Left kidney (tissue), 8 donors: ENCODE measurements at places on chromosomes 2 and 18. TPM values are rescaled to one million over a fixed set of nuclear protein-coding genes. Genes with fewer than 3 reads are reported as not detected.

UPP2 gene
- 11.2 TPM for polyA plus RNA-seq

ANKRD30BL gene
- polyA plus RNA-seq = 0.85 TPM

COL4A3 gene
- polyA plus RNA-seq = 79.8 TPM

SKA1 gene
- polyA plus RNA-seq = 10.0 TPM

MYOM1 gene
- 8.3 TPM for polyA plus RNA-seq

LYG2 gene
- 1.0 TPM for polyA plus RNA-seq

LRRTM1 gene
- 19.8 TPM for polyA plus RNA-seq

GALR1 gene
- polyA plus RNA-seq = 0.15 TPM

PROC gene
- polyA plus RNA-seq = 3.6 TPM

CD8B2 gene
- 0.23 TPM for polyA plus RNA-seq

SNED1 gene
- polyA plus RNA-seq = 8.2 TPM

B3GNT7 gene
- polyA plus RNA-seq = 3.1 TPM

ITGB6 gene
- 16.7 TPM for polyA plus RNA-seq

KYNU gene
- polyA plus RNA-seq = 5.3 TPM

FHOD3 gene
- 42.4 TPM for polyA plus RNA-seq

RAD51AP2 gene
- 0.38 TPM for polyA plus RNA-seq

CHRNG gene
- polyA plus RNA-seq = 1.5 TPM

UXS1 gene
- 73.5 TPM for polyA plus RNA-seq

RASGRP3 gene
- polyA plus RNA-seq = 19.6 TPM

CKAP2L gene
- polyA plus RNA-seq = 20.9 TPM

CNTNAP5 gene
- 0.03 TPM for polyA plus RNA-seq

CABYR gene
- 13.0 TPM for polyA plus RNA-seq

KIF5C gene
- polyA plus RNA-seq = 5.5 TPM

SULT1C2 gene
- 89.6 TPM for polyA plus RNA-seq

LHCGR gene
- 0.37 TPM for polyA plus RNA-seq

EVX2 gene
- polyA plus RNA-seq = not detected

SALL3 gene
- polyA plus RNA-seq = 9.6 TPM

SLC16A14 gene
- 7.9 TPM for polyA plus RNA-seq

ATP5MC3 gene
- 329 TPM for polyA plus RNA-seq

CCBE1 gene
- polyA plus RNA-seq = 31.5 TPM

TANC1 gene
- 64.8 TPM for polyA plus RNA-seq

MBD1 gene
- 71.3 TPM for polyA plus RNA-seq

SGO2 gene
- polyA plus RNA-seq = 21.8 TPM

RFTN2 gene
- 19.0 TPM for polyA plus RNA-seq

UGT1A10 gene
- not detected for polyA plus RNA-seq

EFHD1 gene
- 55.4 TPM for polyA plus RNA-seq

CDK15 gene
- 1.4 TPM for polyA plus RNA-seq

LRATD1 gene
- 21.1 TPM for polyA plus RNA-seq

NRP2 gene
- 63.7 TPM for polyA plus RNA-seq

KCNIP3 gene
- 17.7 TPM for polyA plus RNA-seq

MAPK4 gene
- 8.9 TPM for polyA plus RNA-seq

KHK gene
- polyA plus RNA-seq = 47.9 TPM

IGFBP5 gene
- 251 TPM for polyA plus RNA-seq

DSG4 gene
- not detected for polyA plus RNA-seq

TAF1B gene
- polyA plus RNA-seq = 38.7 TPM

MPHOSPH10 gene
- polyA plus RNA-seq = 55.8 TPM

RPL37A gene
- 1,889 TPM for polyA plus RNA-seq

STARD6 gene
- not detected for polyA plus RNA-seq

ZSWIM2 gene
- polyA plus RNA-seq = not detected

AGXT gene
- polyA plus RNA-seq = 0.12 TPM

DHX57 gene
- polyA plus RNA-seq = 59.9 TPM

TUBA4B gene
- 0.75 TPM for polyA plus RNA-seq

GATA6 gene
- 7.3 TPM for polyA plus RNA-seq

SP3 gene
- 129 TPM for polyA plus RNA-seq

GKN1 gene
- not detected for polyA plus RNA-seq

TUBA3D gene
- 2.0 TPM for polyA plus RNA-seq

RUFY4 gene
- polyA plus RNA-seq = 0.32 TPM
